ENCODE measurements at places on chromosomes 5 and 9.

- DNase-seq, result no peak
Observed at GRCh38 chr5:101605700-101606099, 690.4 kb downstream of the SLCO4C1 start.

GRCh38 chr5:73256862-73257261 is 83.9 kb downstream of the TMEM174 start:
- no peak for DNase-seq

GRCh38 chr5:72847439-72847838 is 31.0 kb downstream of the TNPO1 start:
- DNase-seq, result no peak

DNA sequence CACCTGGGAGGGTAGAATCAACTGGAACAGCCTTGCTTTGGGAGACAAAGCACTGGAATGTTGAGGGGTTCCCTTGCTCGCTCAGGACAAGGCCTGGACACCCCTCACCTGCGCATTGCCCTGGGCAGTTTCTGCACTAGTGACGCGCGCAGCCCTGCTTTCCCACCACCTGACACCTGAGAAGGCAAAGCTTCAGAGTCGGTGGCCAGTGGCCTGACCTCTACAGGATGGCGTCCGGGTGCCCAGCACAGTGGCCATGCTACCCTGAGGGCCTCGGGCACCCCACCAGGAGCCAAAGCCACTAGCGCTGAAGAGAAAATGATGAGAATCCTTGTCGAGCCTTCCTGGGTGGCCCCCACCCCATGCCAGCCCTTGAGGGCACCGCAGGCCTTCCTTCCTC is 161.3 kb downstream of the OLFM1 start:
- no peak for DNase-seq

- DNase-seq, result no peak
Observed at GRCh38 chr9:87604886-87605588, 107.4 kb downstream of the DAPK1 start.

DNA sequence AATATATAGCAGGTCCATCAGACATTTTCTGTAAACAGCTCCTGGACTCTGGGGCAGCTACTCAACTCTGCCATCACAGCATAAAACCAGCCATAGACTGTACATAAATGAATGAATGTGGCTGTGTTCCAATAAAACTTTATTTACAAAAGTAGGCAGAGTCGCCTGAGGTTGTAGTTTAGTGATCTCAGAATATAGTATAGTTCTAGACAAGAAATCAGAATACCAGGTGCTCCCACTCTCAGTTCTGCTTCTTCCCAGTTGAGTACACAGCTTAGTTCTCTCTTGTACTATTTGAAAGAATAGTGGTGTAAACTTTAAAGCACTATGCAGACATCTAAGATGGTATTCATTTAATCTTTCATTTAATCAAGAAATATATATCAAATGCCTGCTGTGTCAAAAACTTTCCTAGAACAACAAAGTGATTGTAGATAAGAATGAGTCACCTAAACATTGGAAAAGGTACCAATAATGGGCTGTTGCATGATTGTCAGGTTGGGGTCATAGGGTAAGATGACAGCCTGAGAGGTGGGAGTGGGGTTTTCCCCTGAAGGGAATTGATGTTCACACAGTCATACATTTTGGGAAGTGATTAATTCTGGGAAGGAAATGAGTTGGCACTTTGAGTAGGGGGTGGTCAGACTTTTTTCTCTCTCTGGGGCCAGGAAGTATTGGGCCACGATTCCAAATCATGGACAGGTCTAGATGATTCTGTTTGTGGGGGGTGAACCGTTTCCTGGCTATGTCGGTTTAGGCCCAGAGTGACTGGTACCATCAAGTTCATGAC is 37.0 kb downstream of the TNFSF8 start:
- DNase-seq, result no peak

DNA sequence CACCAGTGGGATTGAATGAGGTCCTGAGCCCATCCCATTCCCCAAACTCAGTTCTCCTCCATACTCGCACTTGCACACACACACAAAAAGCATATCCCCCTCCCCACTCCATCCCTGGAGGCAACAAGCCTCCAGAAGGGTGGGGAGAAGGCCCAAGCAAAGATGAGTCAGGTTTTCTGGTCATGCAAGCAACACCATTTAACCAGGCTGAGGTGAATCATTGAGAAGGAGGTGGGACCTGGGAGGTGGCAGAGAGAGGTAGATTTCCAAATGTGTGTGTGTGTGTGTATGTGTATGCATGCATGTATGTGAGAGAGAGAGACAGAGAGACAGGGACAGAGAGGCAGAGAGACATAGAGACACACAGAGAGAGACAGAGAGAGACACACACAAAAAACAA is 185.2 kb upstream of the TRIM32 start:
- DNase-seq, result peak; percentile 23
